ENCODE measurements at places on chromosomes 16 and 17.

GRCh38 chr17:36721560-36722120, 120.3 kb downstream of the MRM1 start:
- no peak for DNase-seq

GRCh38 chr17:45755050-45755449, 29.1 kb upstream of the CRHR1 start:
- no peak for DNase-seq

DNA sequence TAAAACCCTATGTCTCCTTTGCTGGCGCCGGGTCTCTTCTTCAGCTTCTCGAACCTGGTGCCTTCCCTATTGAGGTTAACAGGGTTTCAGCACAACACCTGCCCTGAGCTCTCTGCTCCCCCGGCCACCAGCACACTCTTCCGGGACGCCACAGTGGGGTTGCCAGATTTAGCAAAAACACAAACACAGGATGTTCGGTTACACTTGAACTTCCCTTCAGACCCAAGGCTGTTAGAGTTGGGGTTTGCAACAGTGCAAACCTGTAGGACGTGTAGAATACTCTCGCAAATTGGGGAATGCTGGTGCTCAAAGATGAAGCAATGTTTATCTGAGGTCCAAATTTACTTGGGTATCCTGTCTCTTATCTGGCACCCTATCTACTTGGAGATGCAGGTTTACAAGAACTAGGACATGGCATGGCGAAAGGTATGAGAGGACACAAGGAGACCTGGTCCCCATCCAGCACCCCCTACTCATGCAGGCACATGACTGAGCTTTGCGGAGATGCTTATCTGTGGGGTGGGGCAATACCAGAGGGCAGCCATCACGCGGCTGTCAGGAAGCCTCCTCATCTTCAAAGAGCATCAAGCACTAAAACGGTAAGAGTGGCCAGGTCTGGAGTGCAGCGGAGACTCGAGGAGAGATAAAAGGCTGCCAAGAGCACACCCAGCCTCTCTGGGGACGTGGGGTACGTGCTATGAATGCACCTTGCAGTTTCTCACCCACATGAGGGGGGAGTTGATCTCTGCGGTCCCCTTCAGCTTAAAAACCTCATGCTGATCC, 52.8 kb downstream of the SDK2 start:
- no peak for DNase-seq

- peak; percentile 60 for DNase-seq
Observed at GRCh38 chr17:40311575-40311974, 2.6 kb downstream of the RARA start.

DNA sequence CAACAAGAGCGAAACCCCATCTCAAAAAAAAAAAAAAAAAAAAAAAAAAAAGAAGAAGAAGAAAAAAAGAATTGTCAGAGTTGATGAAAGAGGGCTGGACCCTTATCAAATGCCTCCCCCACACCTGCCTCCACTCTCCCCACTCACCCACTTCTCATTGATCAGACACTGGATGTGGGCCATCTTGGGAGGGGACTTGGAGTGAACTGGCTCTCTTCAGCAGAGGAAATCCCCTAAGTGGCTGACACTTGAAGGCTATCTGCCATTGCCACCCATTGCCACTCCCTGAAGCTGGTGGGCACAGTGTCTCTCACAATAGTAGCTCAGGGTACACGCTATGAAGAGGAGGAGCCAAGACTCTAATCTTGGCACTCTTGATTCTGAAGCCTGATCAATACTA, 1.6 kb downstream of the ITGA2B start:
- no peak for DNase-seq

- DNase-seq: peak; percentile 64
Observed at GRCh38 chr16:1150511-1150982, 2.4 kb upstream of the CACNA1H start.

GRCh38 chr16:51707666-51708065, 556.6 kb upstream of the SALL1 start:
- no peak for DNase-seq

- no peak for DNase-seq
Observed at GRCh38 chr16:88442383-88442726, 10.7 kb upstream of the ZFPM1 start.

DNA sequence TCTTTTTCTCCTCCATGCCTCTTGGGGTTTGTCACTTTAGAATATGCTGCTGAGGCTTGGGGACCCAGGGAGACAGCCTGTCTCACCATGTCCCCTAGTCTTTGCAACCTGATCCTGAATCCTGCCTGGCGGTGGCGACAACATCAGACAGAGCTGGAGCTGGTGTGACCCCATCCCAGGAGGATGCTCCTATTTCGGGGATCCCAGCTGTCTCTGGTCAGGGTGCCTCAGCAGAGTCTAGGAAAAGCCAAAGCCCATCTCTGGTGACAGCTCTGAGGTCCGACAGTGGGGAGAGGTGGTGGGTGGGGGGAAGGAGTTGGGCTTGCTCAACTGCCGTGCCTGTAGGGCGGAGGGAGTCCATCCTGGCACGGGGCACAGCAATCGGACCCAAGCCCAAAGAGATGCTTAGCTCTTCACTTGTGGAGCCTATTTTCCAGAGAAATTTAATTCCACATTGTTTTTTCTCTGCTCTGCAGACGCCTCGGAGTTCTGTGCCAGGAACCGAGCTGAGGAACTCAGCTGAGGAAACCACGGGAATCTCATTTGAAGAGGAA, 10.3 kb upstream of the TNS4 start:
- no peak for DNase-seq

DNA sequence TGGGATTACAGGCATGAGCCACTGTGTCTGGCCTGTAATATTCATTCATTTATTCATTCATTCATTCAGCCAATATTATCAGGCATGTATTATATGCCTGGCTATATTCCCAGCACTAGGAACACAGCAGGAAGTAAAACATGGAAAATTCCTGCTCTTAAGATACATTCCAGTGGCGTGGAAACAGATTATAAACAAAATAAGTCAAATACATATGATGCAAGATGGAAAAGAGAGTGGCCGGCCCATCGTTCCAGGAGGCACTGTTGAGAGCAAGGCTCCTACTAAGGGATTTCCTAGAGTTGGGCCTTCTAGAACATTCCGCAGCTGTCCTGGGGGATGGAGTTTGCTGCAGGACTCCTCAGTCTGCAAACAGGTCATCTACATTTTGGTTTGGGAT, 17.7 kb downstream of the ADCY9 start:
- DNase-seq: peak; percentile 36

GRCh38 chr17:48048384-48049126, 396 bp downstream of the NFE2L1 start:
- peak; percentile 83 for DNase-seq

DNA sequence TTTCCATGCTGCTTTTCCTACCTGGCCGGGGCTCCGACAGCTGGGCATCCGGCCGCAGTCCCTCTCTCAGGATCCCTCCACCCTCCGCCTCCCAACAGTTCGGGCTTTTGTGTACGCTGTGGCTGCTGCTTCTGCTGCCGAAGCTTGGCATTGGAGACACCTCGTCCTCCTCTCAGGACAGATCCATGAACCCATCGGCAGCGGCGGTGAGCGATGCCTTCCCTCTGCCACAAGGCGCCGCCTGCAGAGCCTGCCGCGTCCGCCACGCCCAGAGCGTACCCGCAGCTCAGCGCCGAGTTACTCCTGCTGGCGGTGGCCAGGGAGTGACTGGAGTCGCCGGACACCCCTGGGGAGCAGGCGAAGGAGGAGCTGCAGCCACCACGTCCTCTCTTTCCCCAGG, 2032.8 kb downstream of the TP53TG3F start:
- DNase-seq: no peak

GRCh38 chr17:73770849-73771229, 126.6 kb upstream of the SDK2 start:
- DNase-seq: no peak

DNA sequence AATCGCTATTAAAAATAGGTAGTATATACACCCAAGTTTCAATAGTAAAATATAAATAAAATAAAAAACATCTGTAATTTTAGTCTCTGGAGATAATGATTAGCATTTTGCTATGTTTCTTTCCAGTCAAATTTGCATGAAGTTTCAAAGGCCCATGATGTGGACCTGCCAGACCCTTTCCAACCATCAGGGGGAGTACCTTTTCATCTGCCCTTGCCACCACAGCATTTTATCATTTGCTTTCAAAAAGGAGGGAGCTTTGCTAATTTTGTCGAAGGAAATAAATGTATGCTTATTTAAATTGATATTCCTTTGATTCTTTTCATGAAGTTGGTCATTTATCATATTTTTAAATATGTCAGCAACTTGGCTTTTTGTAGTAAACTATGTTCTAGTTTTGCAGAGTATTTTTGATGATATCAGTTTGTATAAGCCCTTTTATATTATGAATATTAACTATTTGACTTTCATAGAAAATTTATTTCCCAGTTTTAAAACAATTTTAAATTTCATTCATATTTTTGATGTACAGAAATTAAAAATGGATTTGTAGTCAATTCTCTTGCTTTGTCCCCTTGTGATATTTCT, 115.2 kb upstream of the NETO2 start:
- peak; percentile 5 for DNase-seq

GRCh38 chr16:23837553-23838308, 1.9 kb downstream of the PRKCB start:
- DNase-seq: no peak

DNA sequence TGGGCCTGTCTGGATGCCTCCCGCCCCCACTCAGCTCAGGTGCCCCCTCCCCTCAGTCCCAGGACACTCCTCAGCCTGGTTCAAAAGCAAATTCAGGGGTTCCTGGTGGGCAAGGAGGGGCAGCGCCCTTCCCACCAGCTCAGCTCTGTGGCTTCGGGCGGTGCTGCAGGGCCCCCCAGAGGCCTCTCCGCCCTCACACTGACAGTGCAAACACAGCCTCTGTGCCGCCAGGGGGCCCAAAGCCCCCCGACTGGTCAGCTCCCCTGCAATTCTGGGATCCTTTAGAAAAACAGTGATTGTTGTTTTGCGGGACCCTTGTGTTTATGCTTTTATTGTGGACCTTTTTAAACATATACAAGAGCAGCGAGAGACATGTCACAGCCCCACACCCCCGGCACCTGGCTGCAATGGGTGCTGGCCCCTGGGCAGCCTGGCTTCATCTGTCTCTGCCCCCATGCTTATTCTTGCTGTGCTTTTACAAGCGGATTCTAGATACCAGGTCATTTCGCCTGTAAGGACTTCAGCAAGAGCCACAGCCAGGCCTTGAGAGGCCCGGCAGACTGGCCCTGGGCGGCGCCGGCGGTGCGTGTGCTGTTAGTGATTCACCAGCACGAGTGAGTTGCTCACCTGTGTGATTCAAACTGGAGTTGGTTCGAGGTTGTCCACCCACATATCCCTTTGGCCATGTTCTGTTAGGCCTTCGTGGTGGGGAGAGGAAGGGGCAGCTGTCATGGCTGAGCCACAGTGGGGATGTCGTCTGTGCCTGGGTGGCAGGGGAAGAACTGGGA, 21.2 kb downstream of the ZNF469 start:
- DNase-seq: no peak

- DNase-seq: no peak
Observed at GRCh38 chr16:48350736-48351135, 34.5 kb downstream of the SIAH1 start.

GRCh38 chr17:50531428-50532025, 1.0 kb upstream of the EPN3 start:
- no peak for DNase-seq

DNA sequence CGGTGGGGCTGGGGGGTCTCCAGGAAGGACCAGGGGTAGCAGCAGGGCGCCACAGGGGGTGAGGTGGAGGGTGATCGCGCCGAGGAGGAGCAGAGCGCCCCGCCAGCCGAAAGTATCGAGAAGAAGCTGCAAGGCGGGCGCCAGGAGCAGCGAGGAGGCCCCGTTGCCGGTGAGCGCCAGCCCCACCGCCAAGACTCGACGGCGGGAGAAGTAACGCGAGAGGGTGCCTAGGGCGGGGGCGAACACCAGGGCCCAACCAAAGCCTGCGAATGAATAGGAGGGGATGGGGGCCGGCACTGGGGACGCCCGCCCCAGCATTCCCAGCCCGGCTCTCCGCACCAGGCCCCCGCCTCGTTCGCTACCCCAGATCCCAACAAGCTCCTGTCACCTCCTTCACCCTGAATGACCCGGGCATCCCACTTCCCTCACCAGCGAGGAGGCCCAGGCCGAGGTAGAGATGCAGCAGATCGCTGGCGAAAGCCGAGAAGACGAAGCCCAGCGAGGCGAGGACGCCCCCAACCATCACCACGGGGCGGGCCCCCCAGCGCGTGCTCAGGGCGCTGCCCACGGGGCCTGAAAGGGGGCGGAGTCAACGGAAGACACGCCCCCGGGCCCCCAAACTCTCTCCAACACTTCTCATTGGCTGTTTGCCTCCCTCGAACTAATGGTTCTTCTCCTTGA, 1.3 kb downstream of the SLC16A11 start:
- DNase-seq: no peak

- DNase-seq: no peak
Observed at GRCh38 chr17:73142872-73143381, 21.9 kb upstream of the SSTR2 start.

DNA sequence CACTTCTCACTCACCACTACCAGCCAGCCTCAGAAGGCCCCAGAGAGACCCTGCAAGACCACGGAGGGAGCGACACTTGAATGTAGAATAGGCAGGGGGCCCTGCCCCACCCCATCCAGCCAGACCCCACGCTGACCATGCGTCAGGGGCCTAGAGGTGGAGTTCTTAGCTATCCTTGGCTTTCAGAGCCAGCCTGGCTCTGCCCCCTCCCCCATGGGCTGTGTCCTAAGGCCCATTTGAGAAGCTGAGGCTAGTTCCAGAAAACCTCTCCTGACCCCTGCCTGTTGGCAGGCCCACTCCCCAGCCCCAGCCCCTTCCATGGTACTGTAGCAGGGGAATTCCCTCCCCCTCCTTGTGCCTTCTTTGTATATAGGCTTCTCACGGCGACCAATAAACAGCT, 5.1 kb upstream of the PDK2 start:
- no peak for DNase-seq

DNA sequence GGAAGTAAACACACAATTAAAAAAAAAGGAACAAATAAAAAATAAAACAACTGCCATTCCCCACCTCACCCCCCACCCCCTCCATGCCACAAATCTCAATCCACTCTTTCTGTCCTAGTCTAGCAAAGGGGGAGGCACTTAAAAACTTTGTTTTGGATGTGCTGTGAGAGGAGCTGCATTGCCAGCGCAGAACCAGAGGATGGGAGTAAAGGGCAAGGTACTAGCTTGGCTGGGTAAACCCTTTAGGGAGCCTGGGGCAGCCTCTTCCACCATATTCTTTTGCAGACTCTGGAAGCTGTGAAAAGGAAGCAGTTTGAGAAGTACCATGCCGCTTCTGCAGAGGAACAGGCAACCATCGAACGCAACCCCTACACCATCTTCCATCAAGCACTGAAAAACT, 1.4 kb downstream of the MRPS7 start:
- no peak for DNase-seq

DNA sequence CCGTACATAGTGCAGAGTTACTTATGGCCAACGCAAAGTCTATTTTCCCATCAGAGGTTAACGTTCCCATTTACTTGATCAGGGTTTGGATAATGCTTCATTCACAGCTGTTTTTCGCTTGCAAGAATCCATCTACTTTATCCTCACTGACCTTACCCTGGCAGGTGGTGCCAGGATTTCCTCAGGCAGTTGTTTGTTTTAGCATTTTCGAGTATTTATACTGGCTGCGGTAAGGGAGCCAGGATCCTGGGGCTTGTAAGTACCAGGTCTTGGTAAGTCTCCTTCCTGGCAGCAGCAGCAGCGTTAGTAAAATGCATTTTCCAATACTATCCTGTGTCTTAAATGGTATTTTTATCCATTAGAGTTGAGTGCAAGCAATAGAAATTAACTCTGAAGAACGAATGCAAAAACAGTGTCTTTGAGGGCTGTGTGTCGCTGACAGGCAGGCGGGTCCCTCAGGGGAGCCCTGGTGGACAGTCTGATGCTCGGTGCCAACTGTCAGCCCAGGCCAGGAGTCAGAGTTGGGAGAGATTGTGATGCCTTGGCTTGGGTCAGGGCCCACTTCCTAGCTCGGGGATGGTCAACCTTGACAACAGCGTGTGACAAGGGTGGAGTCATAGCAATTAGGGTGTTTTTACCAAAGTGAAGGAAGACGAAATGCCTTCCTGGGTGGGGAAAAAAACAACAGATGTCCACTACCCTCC, 92.4 kb upstream of the HSBP1 start:
- no peak for DNase-seq
